A549 treated with dexamethasone at 1 μM for 4 hours (cell line): ENCODE measurements at places on chromosomes 2 and 18. TPM values are rescaled to one million over a fixed set of nuclear protein-coding genes. Genes with fewer than 3 reads are reported as not detected.

INHBB gene
- total RNA-seq = 22.0 to 35.9 TPM (median 28.5 TPM) in 5 replicates

ANO7 gene
- 1.7 to 2.1 TPM (median 1.9 TPM) in 5 replicates for total RNA-seq

ICA1L gene
- total RNA-seq = 1.3 to 2.1 TPM (median 1.8 TPM) in 5 replicates

RGPD3 gene
- 0.14 to 0.25 TPM (median 0.16 TPM) in 5 replicates for total RNA-seq

GPAT2 gene
- total RNA-seq = 0.02 to 0.08 TPM in 2 of 5 replicates, not detected in the others

TXNDC9 gene
- 38.4 to 45.9 TPM (median 40.1 TPM) in 5 replicates for total RNA-seq

TNFRSF11A gene
- total RNA-seq = 5.1 to 10.2 TPM (median 8.3 TPM) in 5 replicates

C2orf66 gene
- 0.05 TPM in 1 of 5 replicates, not detected in the others for total RNA-seq

ACTR1B gene
- total RNA-seq = 32.4 to 40.8 TPM (median 37.5 TPM) in 5 replicates

TUBB8B gene
- total RNA-seq = 0.12 TPM in 1 of 5 replicates, not detected in the others

BMP10 gene
- not detected in 5 replicates for total RNA-seq

HOXD3 gene
- total RNA-seq = 0.14 to 0.21 TPM (median 0.18 TPM) in 3 of 5 replicates, not detected in the others

CCDC178 gene
- not detected in 5 replicates for total RNA-seq

CPS1 gene
- 12.6 to 20.9 TPM (median 17.3 TPM) in 5 replicates for total RNA-seq

LAMA3 gene
- 45.2 to 74.1 TPM (median 63.0 TPM) in 5 replicates for total RNA-seq

CXCR4 gene
- total RNA-seq = 0.70 to 1.1 TPM (median 0.85 TPM) in 5 replicates

ALKAL2 gene
- total RNA-seq = not detected in 5 replicates

ACMSD gene
- total RNA-seq = not detected in 5 replicates

RIT2 gene
- not detected in 5 replicates for total RNA-seq

HOXD11 gene
- total RNA-seq = 5.1 to 6.3 TPM (median 5.8 TPM) in 5 replicates

HOXD4 gene
- total RNA-seq = 0.10 to 0.46 TPM (median 0.38 TPM) in 5 replicates

HOXD1 gene
- total RNA-seq = 0.15 to 0.25 TPM (median 0.21 TPM) in 5 replicates

LYG2 gene
- not detected in 5 replicates for total RNA-seq

SERPINB13 gene
- total RNA-seq = not detected in 5 replicates

ITPRIPL1 gene
- not detected in 5 replicates for total RNA-seq

TGFA gene
- 4.4 to 8.2 TPM (median 4.9 TPM) in 5 replicates for total RNA-seq

NT5DC4 gene
- total RNA-seq = 0.05 TPM in 1 of 5 replicates, not detected in the others

B4GALT6 gene
- 5.3 to 8.0 TPM (median 7.1 TPM) in 5 replicates for total RNA-seq

NR4A2 gene
- total RNA-seq = 1.6 to 2.9 TPM (median 2.1 TPM) in 5 replicates

EPB41L5 gene
- total RNA-seq = 4.4 to 5.9 TPM (median 5.2 TPM) in 5 replicates

STPG4 gene
- 0.07 TPM in 1 of 5 replicates, not detected in the others for total RNA-seq

DCDC2C gene
- 0.26 to 0.67 TPM (median 0.28 TPM) in 5 replicates for total RNA-seq

FAM110C gene
- total RNA-seq = 0.15 to 0.49 TPM (median 0.34 TPM) in 5 replicates

SMARCAL1 gene
- 12.2 to 16.1 TPM (median 15.6 TPM) in 5 replicates for total RNA-seq

PSMG2 gene
- 62.1 to 70.1 TPM (median 66.5 TPM) in 5 replicates for total RNA-seq

ALS2 gene
- total RNA-seq = 9.5 to 13.5 TPM (median 12.0 TPM) in 5 replicates

IGFBP2 gene
- 69.4 to 100.0 TPM (median 96.6 TPM) in 5 replicates for total RNA-seq

AQP12A gene
- total RNA-seq = not detected in 5 replicates

UGT1A4 gene
- 0.07 TPM in 1 of 5 replicates, not detected in the others for total RNA-seq

CLEC4F gene
- total RNA-seq = not detected in 5 replicates

TMEM169 gene
- total RNA-seq = 0.33 to 0.58 TPM (median 0.43 TPM) in 5 replicates

DYSF gene
- 0.62 to 0.93 TPM (median 0.75 TPM) in 5 replicates for total RNA-seq

SLC11A1 gene
- total RNA-seq = 0.11 to 0.20 TPM (median 0.16 TPM) in 5 replicates

SERPINB11 gene
- total RNA-seq = 0.08 to 0.22 TPM in 2 of 5 replicates, not detected in the others

GCA gene
- 4.3 to 6.0 TPM (median 5.8 TPM) in 5 replicates for total RNA-seq

DSC3 gene
- total RNA-seq = 1.4 to 2.0 TPM (median 1.7 TPM) in 5 replicates

SRSF7 gene
- 270 to 450 TPM (median 311 TPM) in 5 replicates for total RNA-seq

IFIH1 gene
- 0.92 to 1.1 TPM (median 1.1 TPM) in 5 replicates for total RNA-seq

TCF23 gene
- not detected in 5 replicates for total RNA-seq
